A549 (cell line): ENCODE measurements at places on chromosomes 11 and 22. TPM values are rescaled to one million over a fixed set of nuclear protein-coding genes. Genes with fewer than 3 reads are reported as not detected.

DNA sequence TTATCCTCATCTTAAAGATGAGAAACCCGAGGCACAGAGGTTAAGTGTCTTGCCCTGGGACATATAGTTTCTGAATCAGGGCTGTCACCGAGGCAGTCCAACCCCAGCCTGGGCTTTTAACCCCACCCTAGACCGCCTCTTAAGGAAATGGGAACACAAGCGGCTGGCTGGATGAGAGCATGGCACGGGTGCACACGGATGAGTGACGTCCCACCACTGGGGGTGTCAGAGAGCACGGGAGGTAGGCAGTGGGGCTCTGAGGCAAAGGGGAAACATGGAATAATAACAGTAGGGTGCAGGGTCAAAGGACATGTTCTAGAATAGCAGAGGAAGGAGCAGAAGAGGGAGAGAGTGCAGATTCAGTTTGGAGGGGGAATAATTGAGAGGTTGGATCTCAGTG, 22.3 kb downstream of the PPFIBP2 start:
- DNase-seq: peak; percentile 60

DNA sequence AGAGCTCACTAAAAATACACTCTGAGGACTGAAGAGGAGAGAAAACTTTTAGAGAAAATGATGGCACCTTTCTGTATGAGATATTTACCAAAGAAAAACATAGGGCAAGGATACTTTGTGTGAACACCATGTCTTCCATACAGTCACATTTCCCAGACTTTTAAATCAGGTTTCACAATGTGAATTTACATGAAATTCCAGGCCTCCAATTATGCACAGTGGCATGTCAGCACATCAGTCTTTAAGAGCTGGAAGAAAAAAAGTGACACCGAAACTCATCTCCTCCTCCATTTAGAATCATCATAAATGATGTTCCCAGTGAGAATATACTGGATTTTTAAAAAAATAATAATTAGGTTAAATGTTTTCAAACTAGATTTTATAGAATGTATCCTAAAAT, 232.2 kb upstream of the UBASH3B start:
- DNase-seq: no peak

- DNase-seq: no peak
Measured at GRCh38 chr11:128552783-128553661, 34.3 kb downstream of the ETS1 start.

DNA sequence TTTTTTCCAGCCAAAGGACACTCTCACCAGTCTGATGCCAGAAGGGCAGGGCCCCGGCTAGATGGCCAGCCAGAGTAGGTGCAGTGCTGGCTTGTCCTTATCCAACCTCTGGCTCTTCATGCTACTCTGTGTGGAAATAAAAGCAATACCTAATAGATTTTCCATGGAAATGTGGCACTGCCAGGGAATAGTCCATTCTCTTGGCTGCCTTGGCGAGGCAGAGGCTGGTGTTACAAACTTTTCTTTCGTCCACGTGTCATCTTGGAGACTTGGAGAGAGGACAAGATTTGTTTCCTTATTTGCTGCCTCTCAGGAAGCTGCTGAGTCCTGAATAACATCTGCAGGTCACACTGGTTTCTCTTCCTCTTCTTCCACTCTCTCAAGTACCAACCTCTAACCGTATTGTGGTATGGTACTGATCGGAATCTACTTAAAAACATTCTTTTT, 17.2 kb upstream of the C1QTNF4 start:
- no peak for DNase-seq

DNA sequence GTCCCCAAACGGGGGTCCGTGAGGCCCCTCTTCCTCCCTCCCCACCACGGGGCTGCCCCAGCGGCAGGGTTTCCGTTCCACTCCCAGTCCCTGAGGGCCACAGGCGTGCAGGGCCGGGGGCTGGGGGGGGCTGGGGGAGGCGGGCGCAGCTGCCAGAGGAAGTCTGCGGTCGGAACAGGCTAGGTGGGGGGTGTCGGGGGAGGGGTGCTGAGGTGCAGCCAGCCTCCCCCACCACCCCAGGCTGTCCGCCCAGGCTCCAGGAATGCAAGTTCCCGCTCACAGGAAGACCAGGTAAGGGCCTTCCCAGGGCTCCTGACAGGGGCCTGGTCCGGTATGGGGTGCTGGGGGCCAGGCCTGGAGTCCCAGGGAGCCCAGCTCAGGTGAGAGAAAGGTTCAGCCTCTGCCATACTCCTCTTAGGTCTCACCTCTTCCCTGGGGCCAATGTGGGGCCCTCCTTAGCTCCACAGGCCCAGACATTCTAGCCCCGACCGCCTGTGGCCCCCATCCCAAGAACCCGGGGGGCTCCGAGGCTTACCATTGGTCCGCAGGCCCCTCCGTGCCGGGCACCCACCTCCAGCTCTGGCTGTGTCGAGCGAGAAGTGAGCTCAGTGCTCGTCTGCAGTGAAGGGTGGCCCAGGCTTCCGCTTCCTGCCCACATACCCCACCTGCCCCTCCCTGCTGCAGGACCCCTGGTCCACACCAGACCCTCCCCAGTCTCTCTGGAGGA, at the start of gene PTPRCAP:
Gene PTPRCAP (minus strand): TSS at position 601 of the 727 bp plus-strand sequence. CDS start 63 bp downstream, at position 538.
- DNase-seq: no peak

- peak; percentile 75 for DNase-seq
Measured at GRCh38 chr11:2888266-2888968, 2.8 kb upstream of the CDKN1C start.

Gene C11orf86
- polyA plus RNA-seq: 39.7 to 59.6 TPM (median 56.4 TPM) in 3 replicates

Gene JHY
- 3.1 to 3.4 TPM (median 3.4 TPM) in 3 replicates for polyA plus RNA-seq
